M059J (cell line): ENCODE measurements at places on chromosomes 5 and 9.

GRCh38 chr9:7300484-7300883 lies 499.1 kb downstream of the DMAC1 start:
- DNase-seq = no peak

- DNase-seq = peak; percentile 59
These were observed 175.9 kb downstream of the CEMIP2 start for GRCh38 chr9:71592400-71592799.

GRCh38 chr9:97853844-97854695 lies 1.0 kb downstream of the FOXE1 start:
- no peak for DNase-seq

DNA sequence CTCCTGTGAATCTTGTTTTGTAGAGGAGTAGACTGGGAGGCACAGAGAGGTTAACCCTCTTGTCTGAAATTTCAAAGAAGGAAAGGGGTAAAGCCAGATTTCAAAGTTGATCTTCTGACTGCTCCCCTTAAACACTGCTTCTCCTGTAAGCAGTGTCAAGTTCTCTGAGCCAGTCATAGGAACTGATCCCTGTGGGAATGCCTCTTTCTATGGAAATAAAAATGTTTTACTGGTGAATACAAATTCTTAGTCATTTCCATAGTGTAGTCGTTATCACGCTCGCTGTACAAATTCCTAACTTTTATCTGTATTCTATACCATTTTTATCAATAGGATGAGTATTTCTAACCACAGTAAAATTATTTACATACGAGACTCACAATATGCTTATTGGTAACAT lies 66.3 kb upstream of the PRRC1 start:
- DNase-seq = no peak

GRCh38 chr5:135534609-135535419 lies 950 bp downstream of the NEUROG1 start:
- no peak for DNase-seq

- peak; percentile 1 for DNase-seq
These were observed 367.9 kb upstream of the GRAMD2B start for GRCh38 chr5:126055348-126055729.

- DNase-seq = peak; percentile 6
These were observed 145.9 kb upstream of the TBC1D2 start for GRCh38 chr9:98401140-98402018.

DNA sequence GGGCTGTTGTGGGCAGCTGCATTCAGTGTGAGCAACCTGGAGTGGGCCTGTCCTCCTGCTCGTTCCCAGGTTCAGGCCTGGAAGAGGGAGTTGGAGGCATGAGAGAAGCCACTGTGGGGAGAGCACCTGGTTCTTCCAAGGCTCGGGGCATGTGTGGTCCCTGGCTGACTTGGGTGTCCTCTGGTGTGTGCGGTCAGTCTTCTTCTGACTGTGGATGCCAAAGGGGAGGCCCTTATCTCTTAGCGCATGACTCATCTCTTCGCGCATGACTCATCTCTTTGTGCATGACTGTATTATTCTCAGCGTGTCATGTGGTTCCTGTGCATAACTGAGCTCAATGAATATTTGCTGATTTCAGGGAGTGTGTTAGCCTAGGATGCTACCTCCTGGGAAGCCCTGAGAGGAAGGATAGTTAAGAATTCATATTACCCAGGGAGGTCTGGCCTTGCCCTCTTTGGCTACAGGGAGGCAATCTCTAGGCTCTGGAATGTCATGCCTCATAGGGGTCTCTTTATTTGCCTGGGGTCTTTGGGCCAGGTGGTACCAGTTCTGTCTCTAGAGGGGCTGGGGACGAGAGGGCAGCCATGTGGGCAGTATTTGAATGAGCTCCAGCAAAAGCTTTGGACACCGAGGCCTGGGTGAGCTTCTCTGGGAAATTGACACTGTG lies 188.7 kb downstream of the HSPA4 start:
- peak; percentile 98 for DNase-seq

- DNase-seq = peak; percentile 56
These were observed 566.4 kb downstream of the RAB3C start for GRCh38 chr5:59149271-59149670.
